Kidney epithelial cell (primary cell): ENCODE measurements at places on chromosomes 5 and 9. TPM values are rescaled to one million over a fixed set of nuclear protein-coding genes. Genes with fewer than 3 reads are reported as not detected.

The EPB41L4A gene
- 17.9 and 30.6 TPM in 2 replicates for total RNA-seq

- no peak for DNase-seq
These were observed 501.0 kb upstream of the EDIL3 start for GRCh38 chr5:84885485-84886258.

- no peak for DNase-seq
These were observed 158.9 kb upstream of the PHYKPL start for GRCh38 chr5:178391480-178391879.

The SYK gene
- 12.3 and 15.0 TPM in 2 replicates for total RNA-seq

GRCh38 chr9:127595611-127596010, 16.5 kb upstream of the STXBP1 start:
- DNase-seq = no peak
